Kidney (tissue), 22 donors: ENCODE measurements at places on chromosomes 12 and 14. TPM values are rescaled to one million over a fixed set of nuclear protein-coding genes. Genes with fewer than 3 reads are reported as not detected.

DNA sequence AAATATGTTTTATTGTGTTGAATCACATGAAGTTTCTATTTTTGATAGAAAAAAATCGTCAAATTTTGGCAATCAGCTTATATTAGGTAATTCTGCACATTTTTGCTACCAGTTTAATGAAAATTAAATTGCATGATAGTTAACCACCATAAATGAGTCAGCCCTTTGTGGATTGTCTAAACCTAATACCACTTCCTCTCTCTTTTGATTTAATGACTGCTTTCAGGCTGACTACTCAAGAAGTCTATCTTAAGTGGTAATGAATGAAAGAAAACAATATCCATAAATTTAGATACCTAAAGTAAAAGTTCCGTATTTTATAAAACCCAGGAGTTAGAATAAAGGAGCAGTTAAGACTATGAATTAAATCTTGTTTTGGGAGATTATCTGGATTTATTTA is 450.5 kb downstream of the TMEM117 start:
- no peak for DNase-seq

DNA sequence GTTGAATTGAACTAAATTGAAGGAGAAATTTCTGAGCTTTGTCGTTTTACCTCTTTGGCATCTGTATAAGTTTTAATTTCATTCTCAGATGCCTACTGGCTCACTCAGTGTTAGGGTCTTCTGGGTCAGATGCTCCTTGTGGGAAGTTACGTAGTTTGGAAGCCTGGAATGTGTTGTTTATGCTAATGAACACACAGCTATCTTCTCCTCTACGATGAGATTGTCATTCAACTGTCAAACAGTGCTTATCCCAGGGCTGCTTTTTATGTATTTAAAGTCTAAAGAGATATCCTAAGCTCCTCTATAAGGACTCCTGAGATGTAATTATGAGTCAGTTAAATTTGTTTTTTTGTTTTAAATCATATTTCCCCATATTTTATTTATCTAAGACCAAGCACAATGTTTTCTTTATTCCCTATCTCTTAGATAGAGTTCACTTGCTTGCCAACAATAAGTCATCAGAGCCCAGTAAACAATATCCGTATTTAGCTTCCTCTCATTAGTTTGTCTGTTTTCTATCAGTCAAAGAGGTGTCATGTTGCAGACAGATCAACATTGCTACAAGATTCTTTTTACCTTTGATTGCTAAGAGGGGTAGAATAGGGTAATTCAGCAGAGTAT is 368.0 kb upstream of the PDE3A start:
- DNase-seq = no peak

DNA sequence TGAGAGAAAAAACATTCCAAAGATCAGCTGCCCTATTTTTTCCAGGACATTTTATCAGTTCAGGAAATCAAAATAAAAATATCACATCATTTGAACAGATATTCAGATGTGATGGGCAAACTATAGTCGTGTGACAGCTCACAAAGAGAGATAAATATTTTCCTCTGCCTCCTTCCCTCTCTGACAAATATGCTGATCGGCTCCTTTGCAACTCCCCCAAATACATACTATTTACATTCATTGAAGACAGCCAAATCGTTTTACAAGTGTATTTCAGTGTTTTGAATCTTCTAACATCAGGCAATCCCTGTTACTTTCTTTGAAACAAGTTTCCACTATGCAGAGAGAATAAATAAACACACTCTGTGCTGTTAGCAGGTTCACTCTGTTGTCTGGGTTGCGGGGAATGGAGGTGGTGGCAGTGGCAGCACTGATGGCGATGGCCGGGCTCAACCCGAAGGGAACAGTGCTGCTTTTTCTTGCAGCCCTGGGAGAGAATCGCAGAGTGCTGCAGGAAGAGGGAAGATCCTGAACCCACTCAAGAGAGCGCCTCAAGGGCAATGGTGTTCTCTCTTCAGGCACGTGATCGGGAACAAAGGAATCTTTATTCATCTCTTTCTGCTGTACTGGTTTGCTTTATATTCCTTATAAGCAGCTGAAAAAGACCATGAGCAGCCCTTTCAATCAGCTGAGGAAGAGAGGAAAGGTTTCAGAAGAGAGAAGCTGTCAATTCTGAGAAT is 142.5 kb downstream of the PHLDA1 start:
- peak; percentile 17 for DNase-seq

The STON2 gene
- 86.6 TPM for total RNA-seq

- no peak for DNase-seq
These were observed 1.1 kb upstream of the CCDC196 start for GRCh38 chr14:66485029-66485428.

The KCNH5 gene
- total RNA-seq = not detected

GRCh38 chr12:104641862-104642261 is 185.1 kb downstream of the CHST11 start:
- no peak for DNase-seq

DNA sequence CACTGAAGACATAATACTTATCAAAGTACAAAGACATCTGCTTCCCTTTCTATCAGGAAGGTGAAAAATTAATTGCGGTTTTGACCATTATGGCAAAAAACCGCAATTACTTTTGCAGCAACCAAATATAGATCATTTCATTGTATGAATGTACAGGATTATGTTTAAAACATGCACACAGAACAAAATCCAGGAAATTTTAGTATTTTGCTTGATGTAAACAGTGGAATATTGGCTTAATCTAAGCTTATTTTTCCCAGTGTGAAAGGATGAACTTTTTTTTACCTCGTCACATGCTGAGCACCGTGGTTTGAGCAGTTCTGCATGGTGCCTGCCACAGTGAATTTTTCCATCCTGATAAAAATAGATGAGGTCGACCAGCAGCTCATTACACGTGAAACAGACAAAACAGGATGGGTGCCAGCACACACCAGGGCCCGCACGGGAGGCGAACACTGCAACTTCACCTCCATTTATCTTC is 121.2 kb downstream of the PRICKLE1 start:
- peak; percentile 20 for DNase-seq

The KRT85 gene
- total RNA-seq = not detected

GRCh38 chr14:40487824-40488223 is 1055.6 kb upstream of the FBXO33 start:
- DNase-seq = no peak

- DNase-seq = no peak
These were observed 4.3 kb upstream of the HOXC12 start for GRCh38 chr12:53950437-53950773.

The KRT8 gene
- 546 TPM for total RNA-seq

- no peak for DNase-seq
These were observed 7.0 kb upstream of the FICD start for GRCh38 chr12:108507971-108508642.

GRCh38 chr14:76349993-76350392 is 25.9 kb upstream of the ESRRB start:
- no peak for DNase-seq

The RERG gene
- total RNA-seq = 44.7 TPM

DNA sequence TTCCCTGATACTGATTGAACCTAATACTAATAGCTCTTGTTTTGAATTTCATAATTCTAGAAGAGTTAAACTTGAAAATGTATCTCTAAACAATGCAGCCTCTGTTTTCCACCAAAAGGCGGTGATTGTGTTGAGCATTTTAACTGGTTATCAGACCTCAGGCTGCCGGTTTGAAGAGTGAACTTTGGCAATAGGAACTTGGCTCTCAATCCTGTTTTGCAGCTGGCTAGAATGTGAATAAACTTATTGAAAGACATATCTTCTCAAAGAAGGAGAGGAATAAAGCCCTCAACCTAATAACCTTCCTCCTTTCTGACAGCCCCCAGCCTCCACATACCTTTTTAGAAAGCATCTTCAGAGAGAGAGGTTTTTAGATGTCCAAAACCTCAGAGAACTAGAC is 105.4 kb downstream of the SRGAP1 start:
- DNase-seq = no peak

DNA sequence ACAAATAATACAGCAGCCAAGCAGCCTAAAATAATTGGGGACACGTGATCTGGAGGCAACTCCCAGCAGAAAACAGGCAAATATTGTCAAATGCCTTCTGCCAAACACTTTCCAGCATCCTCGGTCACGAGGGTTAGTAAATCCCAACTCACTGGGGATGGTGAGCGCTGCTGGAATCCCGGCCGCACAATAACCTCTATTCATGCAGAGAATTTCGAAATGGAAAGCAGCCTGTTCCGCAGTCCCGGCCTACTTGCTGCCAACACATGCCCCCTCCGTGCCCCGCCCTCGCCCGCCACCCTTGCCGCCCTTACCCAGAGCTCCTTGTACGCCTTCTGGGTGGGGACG is 62.2 kb downstream of the RFX4 start:
- DNase-seq = no peak

The IL26 gene
- not detected for total RNA-seq

DNA sequence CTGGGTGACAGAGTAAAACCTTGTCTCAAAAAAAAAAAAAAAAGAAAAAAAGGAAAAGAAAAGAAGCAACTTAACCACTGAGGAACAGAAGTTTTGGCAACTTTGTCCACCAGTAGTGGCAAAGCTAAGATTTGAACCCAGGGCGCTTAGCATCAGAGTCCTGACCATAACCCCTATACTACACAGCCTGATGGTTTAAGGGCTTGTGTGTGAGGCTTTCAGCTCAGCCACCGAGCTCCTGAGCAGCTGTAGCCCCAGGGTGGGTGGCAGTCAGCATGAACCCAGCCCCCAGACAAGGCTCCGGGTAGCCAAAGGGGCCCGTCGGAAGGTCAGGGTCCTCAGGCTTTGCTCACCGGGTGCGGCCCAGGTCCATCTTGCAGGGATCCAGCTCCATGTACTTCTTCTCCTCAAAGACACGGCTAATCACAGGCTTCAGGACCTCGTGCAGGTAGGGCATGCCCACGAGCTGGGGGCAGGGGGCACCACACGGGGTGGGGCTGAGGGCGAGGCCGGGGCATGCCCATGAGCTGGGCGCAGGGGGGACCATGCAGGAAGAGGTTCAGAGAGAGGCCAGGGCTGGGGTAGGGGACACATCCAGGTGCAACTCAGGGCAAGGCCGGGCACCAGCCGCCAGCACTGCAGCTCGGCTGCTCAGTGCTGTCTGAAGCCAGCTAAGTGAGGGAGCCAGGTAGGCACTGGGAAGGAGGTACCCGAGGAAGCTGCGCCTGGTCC is 20.9 kb downstream of the RASAL1 start:
- DNase-seq = no peak

DNA sequence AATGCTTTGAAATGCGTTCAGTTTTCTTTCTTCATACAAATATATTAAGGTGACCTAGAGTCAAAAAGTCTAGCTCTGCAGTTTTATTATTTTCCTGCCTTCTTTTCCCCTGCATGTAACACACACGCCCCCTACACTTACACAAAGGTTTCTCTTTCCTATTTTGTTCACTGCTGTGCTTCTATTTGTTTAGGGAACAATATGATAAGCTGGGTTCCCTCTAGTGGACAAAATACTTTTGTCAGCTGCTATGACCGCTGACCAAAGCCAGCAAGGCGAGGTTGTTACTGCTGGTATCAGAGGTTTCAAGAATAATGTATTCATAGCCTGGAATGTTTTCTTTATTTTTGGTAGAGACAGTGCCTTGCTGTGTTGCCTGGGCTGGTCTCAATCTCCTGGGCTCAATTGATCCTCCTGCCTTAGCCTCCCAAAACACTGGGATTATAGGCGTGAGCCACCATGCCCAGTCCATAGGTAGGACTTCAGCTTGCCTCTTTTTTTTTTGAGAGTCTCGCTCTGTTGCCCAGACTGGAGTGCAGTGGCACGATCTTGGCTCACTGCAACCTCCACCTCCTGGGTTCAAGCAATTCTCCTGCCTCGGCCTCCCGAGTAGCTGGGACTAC is 33.4 kb downstream of the FNTB start:
- DNase-seq = peak; percentile 86

DNA sequence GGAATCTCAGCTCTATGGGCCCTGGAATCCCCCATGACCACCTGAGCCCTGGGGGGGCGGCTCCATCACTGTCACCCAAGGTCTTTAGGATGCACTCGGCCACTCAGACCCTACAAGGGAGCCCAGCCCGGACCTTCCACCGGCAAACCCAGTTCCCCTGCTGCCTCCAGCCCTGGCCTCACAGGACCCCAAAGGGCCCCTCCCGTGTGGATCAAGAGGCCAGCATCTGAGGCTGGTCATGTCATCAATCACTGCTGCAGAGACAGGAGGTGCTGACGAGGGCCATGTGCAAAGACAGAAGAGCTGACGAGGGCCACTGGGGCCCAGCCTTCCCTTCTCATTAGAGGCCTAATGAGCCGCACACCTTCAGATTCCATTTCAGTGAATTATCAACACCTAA is 39.0 kb upstream of the SFSWAP start:
- no peak for DNase-seq

DNA sequence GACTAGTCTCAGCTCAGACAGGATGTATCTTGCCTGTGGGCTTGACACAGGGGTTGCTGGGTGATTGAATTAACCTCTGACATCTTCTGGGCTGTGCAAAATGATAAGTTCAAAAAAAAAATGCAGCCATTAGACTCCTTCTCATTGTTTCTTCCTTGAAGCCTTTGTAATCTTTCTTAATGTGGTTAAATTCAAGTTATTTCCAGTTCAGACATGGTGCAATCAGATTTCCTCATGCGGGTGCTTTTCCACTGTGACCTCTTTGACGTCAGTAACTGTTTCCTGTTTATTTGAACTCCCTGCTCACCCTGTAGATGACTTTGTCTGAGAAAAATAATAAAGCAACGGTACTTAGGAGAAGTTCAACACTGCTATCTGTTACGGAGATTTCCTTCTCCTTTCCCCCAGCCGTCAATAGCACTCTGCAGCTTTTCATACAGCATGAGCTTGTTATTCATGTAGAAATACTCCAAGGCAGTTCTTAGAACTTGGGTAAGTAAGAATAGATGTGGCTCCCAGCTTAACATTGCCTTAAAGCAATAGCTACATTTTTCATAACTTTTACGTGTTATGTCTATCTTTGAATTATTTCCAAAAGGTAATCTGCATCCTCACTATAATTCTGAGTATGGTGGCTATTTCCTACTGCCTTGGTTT is 155.5 kb downstream of the PRKCH start:
- no peak for DNase-seq

The SLC35F4 gene
- total RNA-seq = not detected

GRCh38 chr14:95609398-95609990 is 74.6 kb downstream of the GLRX5 start:
- DNase-seq = peak; percentile 45

- no peak for DNase-seq
These were observed 269.9 kb downstream of the CACNA1C start for GRCh38 chr12:2322554-2323120.

DNA sequence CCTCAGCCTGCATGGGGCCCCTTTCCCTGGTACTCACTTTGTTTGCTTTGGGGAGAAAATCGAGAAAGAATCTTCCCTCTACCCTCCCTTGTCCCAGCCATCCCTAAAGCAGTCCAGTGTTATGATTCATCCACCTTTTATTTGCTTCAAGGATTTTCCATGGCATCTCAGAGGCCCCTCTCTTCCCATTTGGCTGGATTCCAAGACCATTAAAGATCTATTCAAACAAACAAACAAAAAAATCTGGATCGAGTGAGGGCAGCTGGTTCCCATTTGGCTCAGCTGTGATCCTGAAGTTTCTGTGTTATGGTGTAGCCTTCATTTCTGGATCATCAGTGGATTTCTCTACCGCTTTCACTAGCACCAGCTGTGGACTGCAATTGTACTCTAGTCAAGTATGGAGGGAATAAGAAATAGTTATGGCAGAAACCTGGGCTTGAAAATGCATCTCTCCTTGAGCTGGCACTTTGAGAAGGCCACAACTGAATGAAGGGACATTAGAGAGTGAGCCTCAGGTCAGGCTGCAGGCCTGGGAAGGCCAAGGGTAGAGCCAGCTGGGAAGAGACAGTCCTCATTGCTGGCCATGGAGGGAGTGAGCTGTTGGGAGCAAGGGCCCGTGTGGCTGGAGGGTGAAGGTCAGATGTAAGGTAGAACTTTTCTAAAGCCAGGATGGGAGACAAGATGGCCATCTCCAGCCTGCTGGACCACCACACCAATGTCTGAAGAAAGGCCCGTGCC is 13.7 kb downstream of the KRT71 start:
- DNase-seq = peak; percentile 30
